ENCODE measurements at places on chromosomes 5 and 9.

- DNase-seq = no peak
Observed at GRCh38 chr5:166883016-166883415, 1408.4 kb upstream of the WWC1 start.

- no peak for DNase-seq
Observed at GRCh38 chr5:124617787-124618186, 128.7 kb downstream of the ZNF608 start.

DNA sequence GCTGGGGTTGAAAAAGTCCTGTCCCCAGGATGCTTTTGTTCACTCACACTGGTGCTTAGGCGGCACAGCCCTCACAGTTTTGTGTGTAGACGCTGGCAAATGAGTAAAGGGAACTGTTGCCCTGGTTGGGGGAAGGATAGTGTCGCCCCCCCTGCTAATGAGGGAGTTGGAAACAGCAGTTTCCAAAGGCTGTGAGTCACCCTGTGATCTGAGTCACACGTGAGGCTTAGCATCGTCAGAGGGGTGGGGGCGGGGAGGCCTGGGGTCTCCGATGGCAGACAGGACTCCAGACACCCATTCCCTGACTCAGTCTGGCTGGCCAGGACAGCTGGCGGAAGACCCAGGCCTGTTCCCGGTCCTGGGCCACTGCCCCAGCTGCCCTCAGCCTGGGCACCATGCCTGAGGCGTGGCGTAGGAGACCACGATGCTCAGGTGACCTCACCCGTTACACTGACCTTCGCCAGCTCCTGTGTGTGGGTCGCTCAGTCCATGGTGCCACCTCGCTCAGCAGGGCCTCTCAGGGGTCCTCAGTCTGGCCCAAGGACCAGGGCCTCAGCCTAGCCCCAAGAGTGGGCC, 2.9 kb downstream of the DNAJB5 start:
- no peak for DNase-seq

GRCh38 chr5:149493316-149493715, 57.9 kb downstream of the CSNK1A1 start:
- DNase-seq = no peak

DNA sequence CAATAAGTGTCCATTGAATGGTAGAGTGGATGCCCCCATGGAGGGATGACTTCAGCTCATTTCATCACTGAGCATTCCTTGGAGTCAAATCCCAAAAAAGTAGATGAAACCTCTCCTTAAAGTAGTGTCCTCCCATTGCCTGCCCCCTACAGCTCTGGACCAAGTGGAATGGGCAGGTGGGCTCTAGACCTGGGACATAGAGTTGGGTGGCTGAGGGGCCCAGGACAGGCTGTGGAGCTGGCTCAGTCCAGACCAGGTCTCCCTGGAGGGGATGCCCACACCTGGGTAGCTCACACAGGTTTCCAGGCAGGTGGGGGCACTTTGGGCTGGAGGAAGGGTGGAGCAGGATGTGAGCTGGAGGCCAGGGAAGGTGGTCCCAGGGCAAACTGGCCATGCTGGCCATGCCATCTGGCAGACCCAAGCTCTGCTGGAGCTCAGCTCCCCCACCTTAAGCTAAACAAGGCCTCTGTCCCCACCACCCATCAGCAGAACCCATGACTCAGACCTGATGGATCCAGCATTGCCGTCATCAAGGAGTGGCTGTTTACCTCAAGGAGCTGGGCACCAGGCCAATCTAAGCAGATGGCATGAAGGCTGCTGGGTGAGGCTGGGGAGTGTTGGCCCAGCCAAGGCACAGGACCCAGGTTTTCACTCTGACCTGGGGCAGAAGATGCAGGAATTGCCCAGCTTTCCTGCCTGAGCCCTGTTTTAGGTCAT, 6.2 kb upstream of the SPINK4 start:
- DNase-seq = no peak

GRCh38 chr9:108444400-108445358, 411.1 kb downstream of the ACTL7B start:
- no peak for DNase-seq

DNA sequence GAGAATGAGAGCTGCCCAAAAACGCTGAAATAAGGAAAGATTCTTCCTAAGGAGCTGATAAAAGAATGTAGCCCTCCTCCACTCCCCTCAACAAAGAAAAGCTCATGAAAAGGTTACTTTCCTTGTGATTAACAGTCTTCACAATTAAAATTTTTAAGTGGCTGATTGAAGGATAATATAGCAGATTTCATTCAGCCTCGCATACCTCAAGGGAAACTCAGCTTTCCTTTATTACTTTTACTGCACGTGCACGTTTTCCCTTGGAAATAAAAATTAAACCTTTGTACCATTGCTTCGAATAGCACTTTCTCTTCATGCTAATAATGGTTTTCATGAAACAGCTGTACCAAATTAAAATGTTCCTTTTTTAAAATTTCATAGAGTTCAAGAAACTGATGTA, 234.0 kb upstream of the GRAMD2B start:
- DNase-seq = no peak

DNA sequence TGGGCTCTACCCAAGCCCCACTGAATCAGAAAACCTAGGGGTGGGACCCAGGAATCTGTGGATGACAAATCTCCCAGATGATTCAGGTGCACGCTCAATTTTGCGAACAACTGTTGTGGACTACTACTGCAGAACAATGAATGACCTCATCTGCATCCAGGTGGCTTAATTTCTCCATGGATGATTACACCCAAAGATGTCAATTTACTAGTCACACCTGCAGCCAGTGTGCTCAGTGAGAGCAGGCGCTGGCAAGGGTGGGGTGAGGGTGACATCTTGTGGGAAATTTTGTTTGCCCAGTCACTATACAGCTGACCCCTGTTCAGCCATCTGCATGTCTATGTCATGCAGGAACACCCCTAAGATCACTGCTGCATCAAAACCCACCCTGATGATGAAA, 118.2 kb downstream of the ENTREP1 start:
- DNase-seq = no peak

DNA sequence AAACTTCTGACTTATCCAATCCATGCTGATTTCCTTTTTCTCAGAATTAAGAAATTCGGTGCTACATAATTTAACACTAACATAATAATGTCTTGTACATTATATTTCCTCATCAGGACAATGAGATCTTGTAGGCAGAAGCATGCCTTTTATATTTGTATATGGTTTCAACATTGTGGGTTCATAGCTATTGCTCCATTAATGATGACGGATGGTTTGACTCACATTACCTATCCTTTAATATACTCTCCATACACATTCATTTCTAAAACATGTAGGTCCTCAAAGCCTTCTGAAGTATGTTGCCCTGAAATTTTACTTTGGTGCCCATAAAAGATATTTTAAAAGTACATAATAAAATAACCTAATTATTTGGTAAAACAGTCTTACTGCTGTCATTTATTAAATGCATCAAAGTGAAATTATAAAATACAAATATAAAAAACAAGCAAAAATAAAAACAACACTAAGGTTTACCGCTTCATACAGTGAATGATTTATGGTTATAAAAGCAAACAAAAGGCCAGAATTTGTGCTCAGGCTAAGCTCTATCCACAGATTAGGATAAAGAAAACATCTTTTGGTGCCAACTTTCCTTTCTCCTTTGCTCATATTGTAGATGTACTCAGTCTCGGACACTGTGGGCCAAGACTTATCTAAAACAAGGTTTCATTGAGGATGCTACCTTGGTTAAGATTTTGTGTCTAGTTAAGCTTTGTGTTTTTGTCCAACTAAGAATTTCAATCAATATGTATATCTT, 61.2 kb upstream of the GCNT4 start:
- no peak for DNase-seq

DNA sequence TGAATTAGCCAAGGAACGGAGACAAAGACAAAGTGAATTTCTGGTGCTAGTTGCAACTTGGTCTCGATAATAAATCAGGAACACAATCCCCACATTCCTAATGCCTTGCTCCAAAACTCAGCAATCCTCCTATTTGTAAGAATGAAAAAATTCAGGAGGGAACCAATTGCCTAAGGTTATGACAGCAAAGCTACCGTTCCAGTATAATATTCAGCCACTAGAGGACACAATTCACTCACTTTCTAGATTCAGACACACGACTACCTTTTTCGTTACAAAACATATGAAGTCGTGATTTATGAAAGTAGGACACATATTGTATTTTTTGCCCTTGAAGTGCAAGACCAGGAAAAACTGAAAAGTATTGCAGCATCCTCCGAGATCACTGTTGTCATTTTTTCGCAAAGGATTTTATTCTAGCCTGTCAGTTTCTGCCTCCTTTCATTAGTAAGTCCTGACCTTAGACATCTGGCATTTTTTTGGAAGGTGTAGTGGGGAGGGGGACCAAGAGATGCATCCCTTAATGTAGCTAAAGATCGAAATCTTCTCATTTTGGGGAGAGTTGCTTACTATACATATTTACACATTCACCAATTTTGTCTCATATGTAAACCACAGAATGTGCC, 133.1 kb downstream of the DOCK8 start:
- DNase-seq = no peak

GRCh38 chr9:130917168-130917960, 20.8 kb upstream of the QRFP start:
- DNase-seq = no peak

DNA sequence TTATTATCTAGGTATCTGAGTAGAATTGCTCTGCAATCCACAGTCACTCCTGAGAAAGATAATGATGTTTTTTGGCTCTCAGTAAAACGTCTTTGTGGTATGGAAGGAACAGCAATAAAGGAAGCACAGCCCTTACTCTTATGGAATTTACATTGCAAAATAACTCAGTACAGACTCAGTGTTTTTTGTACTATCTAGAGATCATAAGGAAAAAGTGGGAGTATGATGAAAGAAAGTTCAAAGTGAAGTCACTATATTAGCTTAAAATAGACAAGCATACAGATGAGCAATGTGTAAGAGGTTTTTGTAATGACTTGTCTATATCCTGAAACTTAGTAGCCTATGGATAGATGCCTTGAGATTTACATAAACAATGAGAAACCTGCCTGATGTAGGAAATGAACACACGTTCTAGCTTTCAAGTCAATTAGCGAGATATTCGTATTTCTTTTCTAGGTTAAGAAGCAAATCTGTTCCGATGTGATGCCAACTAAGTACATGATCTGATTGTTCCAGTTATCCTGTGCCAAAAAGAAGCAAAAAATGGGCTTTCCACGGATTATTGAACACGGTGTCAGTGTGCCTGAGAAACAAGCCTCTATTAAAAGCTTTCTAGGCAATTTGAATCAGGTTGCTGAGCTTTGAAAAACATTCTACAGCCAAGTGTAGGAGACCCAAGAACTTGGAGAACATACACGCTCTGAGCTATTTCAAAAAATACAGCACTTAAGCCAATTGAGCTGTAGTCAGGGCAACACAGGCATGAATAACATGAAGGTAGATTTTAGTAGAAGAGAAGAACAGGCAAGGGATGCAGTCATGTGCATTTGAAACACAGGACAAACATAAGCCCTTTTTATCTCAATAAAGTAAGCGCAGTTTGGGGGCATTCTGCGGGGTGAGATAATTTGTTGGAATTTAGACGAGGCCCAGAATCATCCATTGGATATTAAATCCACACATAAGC, 86.3 kb upstream of the TAF11L2 start:
- no peak for DNase-seq

GRCh38 chr5:155064580-155064979, 51.0 kb downstream of the KIF4B start:
- no peak for DNase-seq

- DNase-seq = no peak
Observed at GRCh38 chr5:79585116-79585515, 27.1 kb upstream of the TENT2 start.

- no peak for DNase-seq
Observed at GRCh38 chr5:170288151-170288550, 9.4 kb downstream of the LCP2 start.

- DNase-seq = no peak
Observed at GRCh38 chr5:169811023-169811422, 169.3 kb downstream of the INSYN2B start.

DNA sequence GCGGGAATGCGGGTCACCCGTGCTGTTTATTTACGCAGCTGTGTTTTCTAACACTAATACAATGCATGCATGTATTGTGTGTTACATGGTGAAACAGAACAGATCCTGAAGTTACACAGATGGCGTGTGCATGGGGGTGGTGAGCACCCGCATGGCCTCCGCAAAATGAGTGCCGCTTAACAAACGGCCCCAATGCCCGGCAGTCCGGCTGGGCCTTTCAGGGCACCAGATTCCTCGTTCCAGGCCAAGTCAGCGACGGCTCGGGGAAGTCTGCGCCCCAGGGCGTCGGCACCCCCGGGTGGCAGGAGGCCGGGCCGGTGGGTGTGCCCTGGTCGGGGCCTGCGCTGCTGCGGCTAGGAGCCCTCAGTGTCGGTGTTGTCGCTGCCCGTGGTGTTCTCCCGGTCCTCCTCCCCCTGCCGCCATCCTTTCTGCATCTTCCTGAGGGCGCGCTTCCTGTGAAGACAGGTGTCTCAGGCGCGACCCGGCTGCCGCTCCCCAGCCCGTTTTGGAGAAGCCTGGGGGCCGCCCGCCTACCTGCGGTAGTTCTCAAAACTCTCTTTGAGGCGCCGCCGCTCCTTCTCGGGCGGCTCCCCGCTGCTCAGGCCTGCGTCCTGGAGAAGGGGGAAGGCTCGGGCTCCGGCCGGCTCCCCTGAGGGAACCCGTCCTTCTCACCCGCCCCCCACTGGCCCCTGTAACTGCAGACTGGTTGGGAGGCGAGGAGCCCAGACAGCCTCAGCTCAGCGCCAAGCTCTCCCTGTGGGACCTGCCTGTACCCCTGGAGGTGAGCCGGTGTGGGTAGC, 605 bp upstream of the DNLZ start:
- no peak for DNase-seq

GRCh38 chr9:113956901-113957300, 80.8 kb downstream of the ZNF618 start:
- DNase-seq = no peak

DNA sequence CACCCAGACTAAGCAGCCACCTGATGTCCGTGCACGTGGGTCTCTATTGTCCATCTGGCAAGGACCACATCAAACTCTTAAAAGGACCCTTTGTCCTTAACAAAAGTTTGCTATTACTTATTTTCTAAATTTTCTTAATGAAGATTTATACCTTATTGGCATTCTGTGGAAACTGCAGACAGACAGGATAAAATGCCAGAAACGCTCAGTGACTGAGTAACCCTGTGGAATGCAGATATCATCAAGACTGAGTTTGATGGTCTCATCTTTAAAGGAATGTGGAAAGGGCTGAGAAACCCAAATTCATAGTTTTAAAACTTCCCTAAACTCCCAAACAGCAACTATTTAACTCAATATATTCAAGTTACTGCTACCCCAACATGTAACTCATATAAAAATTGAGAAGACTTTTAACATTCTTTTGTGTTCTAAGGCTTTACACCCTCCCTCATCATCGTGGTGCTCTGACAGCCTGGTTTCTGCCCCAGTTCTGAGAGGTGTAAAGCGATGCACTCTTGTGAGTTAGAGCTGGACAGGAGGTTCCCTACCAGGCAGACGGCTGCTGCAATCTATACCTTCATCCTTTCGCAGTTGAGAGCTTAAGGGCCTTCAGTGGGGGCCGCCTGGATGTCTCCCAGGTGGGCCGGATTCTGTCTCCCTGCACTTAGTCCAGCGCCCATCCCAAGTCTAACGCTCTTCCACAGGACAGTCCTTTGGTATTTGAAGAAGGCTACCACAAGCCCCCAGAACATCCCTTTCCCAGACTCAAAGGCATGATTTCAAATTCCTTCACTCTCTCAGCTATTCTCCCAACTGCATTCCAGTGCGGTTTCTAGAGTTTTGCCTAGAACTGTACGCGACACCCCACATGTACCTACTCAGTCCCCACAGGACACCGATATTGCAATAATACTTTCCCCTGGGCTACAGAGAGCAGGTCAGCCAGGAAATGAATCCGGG, 68.9 kb downstream of the DAP start:
- no peak for DNase-seq
